ENCODE measurements at places on chromosomes 2 and 18.

- no peak for DNase-seq
These were observed 51.6 kb downstream of the ACAA2 start for GRCh38 chr18:49761771-49762170.

GRCh38 chr2:144707736-144708326, 187.9 kb upstream of the ZEB2 start:
- no peak for DNase-seq

DNA sequence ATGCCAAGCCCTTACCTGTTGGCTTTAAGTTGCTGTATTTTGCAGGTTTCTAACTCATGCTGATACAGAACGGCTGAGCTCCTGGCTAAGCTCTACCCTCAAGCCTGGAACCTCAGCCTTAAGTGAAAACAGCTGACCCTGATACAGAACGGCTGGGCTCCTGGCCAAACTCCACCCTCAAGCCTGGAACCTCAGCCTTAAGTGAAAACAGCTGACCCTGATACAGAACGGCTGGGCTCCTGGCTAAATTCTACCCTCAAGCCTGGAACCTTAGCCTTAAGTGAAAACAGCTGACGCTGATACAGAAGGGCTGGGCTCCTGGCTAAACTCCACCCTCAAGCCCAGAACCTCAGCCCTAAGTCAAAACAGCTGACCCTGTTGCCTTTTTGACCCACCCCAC, 17.6 kb upstream of the DNER start:
- no peak for DNase-seq

- no peak for DNase-seq
These were observed 778 bp upstream of the INPP1 start for GRCh38 chr2:190342611-190343010.

DNA sequence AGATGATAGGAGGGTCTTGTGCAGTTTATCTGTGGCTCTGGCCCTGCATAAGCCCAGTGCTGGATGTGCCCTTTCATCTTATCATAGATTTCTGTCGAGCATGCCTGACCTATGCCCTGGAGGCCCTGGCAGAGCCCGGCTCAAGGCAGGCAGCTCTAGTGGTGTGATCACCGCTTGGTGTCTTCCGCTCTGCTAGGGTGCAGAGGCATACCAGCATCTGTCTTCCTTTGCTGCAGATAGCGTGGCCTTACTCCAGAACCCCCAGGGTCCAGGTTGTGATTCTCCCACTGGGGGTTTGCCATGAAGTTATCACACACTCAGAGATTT, 13.7 kb upstream of the TRAF3IP1 start:
- DNase-seq: no peak

- DNase-seq: no peak
These were observed 153.5 kb upstream of the NFATC1 start for GRCh38 chr18:79242246-79242645.

DNA sequence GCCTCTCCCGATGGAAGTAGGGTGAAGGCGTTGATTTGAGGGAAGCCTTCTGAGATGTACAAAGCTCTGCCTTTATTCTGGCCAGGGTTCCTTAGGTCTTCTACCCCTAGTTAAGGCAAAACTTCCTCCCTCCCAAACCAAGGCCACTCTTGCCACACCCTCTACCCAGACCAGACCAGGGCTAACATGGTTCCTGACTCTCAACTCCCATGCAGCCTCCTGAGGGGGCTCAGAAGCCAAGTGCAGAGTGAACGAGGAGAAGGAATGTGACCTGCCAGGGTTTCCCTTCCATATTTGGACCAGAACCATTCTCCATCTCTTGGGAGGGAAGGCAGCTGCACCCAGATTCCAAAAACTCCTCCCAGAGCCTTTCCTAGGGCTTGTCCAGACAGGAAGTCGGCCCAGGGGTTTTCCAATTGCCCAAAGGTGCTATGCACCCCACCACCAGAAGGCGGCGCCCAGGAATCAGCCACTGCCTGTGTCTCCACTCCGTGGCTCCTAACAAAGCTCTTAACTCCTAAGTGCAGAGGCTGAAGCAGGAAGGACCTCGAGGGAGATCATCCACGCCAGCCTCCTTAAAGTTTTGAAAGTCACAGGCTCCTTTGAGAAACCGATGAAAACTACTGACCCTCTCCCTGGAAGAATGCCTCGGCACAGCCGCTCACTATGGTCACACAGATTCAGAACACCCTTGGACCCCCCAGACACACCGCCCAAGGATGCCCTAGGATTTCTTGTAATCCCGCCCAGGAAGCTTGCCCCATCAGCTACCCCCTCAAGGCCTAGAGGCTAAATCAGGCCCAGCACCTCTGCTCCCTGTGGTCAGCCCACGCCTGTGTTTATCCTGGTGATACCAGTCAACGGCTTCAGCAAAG, 157.8 kb downstream of the SMAD2 start:
- peak; percentile 31 for DNase-seq

- no peak for DNase-seq
These were observed 40.7 kb upstream of the CCDC150 start for GRCh38 chr2:196598846-196599245.

DNA sequence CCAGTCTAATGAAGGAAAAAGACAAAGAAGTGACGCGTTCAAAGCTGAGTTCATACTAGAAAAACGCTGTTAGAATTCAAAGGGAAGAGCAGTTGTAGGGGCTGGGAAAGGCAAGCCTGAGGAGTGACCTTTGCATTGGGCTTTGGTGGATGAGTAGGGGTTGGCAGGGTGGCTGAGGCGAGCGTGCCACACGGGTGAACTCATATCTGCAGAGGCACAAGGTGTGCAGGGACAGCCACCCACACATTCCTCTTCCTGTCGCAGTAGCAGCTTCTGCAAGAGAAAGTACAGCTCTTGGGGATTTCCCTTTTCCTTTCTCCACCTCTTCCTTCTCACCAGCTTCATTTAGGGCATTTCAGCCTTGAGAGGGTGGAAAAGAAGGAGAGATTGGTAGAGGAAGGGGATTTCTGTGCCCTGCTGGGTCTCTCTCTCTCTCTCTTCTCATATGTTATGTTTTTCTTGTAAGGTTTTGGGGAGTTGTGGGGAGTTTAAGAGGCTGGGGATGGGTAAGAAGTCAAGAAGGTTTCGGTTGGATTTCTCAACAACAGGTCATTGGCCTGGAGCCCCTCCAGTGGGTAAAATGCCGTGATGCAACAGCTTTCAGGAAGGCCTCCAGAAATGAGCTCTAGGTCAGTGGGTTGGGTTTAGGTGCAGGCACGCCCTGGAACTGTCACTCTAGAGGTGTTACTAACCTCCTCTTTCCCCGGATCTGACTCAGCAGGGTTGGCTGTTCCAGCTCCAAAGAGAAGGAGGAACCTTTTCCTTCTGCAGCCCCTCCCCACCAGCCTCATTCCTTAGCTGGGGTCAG, 40.1 kb downstream of the ODC1 start:
- DNase-seq: peak; percentile 27

DNA sequence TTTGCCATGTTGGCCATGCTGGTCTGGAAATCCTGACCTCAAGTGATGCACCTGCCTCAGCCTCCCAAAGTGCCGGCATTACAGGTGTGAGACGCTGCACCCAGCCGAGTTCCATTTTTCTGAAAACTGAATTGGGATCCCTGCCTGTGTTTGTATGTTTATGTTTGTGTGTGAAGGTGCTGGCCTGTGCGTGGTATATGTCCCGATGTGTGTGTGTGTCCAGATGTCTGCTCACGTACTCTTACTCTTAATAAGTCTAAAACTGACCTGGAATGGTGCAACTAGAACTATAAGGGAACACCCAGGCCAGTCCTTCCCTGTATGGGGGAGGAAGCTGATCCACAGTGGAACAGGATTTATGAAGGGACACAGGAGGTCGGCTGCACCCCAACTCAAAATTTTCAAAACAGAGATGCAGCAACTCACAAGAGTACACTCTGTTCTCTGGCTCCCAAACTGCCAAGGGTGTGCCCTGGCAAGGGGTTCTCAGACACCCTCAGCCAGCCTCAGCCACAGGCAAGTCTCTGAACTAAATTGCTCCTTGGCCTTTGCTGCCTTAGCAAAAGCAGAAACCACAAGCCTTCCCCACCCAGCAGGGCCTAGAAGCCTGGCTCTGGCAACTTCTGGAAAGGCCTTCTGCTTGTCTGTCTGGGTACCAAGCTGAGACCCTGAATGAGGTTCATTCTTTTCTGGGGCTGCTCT, 36.5 kb downstream of the RHOB start:
- no peak for DNase-seq

DNA sequence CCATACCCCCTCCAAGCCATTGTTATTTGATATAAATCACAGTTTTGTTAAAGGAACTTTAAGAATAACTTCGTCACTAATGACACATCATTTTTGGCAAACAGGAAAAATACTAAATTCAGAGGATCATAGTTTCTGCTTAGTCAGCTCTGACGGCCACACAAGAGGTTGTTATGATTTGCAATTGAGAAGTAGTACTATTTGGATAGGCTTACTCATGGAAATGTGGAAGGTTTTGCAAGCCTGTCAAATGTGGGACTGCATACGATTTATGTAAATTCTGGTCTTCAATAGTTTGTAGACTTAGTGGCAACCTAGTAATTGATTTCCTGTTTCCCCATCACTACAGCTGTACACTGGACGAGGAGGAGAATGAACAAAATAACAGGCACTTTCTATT, 108.1 kb downstream of the ARHGEF33 start:
- no peak for DNase-seq

DNA sequence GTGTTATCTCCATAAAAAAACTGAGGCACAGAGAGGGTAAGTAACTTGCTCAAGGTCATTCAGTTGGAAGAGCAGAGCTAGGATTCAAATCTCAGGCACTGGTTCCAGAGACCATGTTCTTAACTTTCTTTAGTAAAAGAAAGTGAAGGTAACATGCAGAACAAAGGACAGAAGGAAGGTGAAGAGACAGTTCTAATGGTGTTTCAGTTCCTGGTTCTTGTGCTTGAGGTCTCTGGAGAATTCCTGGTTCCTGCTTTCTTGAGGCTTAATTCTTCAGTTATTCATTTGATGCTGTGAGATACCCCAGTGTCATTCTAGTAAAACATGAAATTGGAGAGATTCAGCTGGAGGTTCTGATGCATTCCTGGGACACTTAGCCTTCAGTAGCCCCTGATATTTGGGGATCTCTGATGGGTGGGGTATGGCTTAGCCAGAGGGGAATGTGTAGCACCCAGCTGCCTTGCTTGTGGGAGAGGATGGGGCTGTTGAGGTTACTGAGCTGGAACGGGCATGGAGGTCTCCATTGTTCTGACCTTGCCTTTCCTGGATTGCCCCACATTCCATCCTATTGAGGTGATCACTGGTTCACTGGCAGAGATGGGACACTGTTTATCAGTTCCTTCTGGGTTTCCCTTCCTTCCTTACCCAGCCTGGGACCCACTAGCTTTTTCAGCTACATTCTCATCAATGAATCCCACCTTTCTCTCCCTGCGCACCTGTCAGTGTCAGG, 46.8 kb downstream of the SEMA4F start:
- no peak for DNase-seq

DNA sequence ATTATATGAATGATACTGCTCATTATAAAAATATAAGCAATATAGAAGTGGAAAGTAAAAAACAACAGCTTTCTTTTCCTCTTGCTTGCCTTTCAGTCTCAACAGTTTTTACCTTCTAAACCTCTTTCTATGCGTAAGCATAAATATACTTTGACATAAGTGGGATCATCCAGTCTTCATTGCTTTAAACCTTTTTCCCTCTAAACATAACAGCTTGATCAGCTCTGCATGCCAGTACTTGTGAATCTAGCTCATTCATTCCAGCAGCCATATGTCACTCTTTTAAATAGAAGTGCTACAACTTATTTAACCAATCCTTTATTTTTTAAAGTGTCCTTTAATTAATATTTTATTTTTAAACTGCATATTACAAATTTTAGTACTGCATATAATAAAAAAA, 88.1 kb downstream of the TTC27 start:
- no peak for DNase-seq

- DNase-seq: no peak
These were observed 7.6 kb upstream of the TNS1 start for GRCh38 chr2:218010140-218010983.

DNA sequence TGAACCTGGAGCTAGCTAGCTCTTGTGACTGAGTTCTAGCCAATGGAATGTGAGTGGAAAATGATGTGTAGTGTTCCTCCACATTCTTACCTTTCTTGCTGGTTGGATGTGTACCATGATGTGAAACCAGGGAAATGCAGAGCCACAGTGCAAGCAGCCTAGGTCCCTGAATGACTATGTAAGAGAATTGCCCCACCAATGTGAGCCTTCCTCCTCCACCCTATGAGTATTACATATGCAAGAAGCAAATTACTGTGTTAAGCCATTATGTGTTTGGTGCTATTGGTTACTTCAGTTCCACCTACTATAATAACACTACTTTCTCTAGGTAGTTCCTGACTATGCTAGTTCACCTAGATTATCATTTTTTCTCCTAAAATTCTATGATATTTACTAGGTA, 39.6 kb downstream of the LCLAT1 start:
- DNase-seq: no peak

GRCh38 chr2:78757191-78757590, 268.3 kb upstream of the REG3G start:
- no peak for DNase-seq

DNA sequence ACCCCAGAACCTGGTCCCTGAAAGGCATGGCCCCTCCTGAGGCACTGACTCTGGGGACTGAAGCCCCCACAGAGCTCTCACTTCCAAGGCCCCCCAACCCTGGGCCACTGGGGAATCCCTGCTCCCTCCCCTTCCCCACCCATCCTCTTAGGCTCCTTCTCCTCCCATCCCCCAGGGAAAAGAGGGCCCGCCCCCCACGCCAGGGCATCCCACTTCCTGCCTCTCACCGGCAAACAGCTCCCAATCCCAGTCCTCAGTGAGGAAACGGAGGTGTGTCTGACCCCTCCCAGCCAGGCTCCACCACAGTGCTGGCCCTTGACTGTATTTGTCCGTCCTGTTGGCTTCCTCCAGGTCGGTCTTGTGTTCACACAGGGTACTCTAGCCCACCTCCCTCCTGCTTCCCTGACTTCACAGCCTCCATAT, 35.0 kb upstream of the PTMA start:
- no peak for DNase-seq

GRCh38 chr2:16487686-16488085, 177.9 kb downstream of the CYRIA start:
- DNase-seq: no peak

DNA sequence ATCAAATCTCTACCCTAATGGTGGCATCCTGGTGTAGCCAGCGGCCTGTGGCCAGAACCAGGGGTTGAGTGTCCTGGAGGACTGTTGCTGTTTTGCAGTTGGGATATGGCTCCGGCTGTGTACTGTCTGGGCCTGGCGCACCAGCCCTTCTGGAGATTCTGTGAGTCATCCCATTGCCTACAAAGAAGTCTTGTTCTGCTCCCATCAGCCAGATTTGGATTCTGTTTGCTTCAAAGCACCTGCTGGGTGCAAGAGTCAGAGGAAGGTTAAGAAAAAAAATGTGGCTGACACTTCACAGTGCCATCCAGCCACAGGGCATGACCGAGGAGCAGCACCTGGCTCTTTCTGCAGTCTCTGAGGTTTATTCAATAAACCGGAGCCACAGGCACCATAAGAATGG, 41.0 kb upstream of the ASAP2 start:
- no peak for DNase-seq

GRCh38 chr2:219421323-219421722, 3.1 kb downstream of the DES start:
- no peak for DNase-seq

DNA sequence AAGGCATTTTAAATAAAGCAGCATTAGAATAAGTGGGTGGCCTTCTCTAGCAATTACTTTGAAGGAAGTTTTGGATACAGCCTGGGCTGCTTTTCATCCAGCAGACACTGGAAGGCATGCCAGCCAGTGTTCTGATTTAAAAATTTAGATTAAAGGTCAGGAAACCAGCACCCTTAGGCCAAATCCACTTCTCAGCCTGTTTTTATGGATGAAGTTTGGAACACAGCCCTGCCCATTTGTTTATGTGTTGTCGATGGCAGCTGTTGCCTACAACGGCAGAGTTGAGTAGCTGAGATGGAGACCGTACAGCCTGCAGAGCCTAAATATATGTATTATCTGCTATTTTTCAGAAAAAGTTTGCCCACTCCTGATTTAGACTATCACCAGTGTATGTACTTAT, 313.6 kb upstream of the ACVR2A start:
- no peak for DNase-seq

Data from stimulated activated CD8-positive, alpha-beta memory T cell treated with anti-CD3 and anti-CD28 coated beads, Interleukin-15, amount 100 ng/mL, for 24 hours (primary cell).